AML-193 (cell line): ENCODE measurements at places on chromosomes 16 and 17.

GRCh38 chr17:73840829-73841228 is 196.6 kb upstream of the SDK2 start:
- no peak for DNase-seq

- DNase-seq, result no peak
Measured at GRCh38 chr17:2695961-2696760, 15.4 kb downstream of the CLUH start.

DNA sequence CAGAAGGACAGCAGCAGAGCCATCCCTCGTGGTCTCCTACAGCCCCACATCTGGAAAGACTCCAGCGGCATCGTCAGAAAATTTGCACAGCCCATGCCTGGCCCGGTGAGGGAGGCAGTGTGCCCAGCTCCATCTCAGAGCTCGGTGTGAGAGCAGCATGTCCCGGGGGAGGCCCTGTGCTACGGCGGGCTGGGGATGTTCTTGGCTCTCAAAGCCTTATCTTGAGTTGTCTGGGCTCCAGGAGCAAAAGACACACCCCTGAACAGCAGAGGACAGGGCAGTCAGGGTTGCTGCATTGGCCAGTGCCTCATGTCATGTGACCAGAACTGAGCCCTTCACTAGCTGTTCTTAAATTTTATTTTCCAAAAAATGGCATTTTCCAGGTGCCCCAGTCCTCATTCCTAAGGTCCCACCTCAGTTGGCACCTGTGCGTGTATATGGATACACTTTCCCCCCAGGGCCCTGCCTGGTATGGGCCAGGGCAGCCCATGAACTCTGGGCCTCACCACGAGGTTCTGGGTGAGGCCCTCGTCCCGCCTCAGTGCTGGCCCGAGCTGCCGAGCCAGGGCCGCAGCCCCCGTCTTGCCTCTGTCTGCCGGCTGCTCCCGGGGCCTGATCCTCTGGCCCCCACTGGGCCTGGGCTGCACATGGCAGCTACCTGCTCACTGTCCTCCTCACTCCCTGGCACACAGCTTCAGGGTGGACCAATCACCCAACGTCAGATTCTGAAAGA is 3.0 kb downstream of the NUDT16L1 start:
- DNase-seq, result no peak

DNA sequence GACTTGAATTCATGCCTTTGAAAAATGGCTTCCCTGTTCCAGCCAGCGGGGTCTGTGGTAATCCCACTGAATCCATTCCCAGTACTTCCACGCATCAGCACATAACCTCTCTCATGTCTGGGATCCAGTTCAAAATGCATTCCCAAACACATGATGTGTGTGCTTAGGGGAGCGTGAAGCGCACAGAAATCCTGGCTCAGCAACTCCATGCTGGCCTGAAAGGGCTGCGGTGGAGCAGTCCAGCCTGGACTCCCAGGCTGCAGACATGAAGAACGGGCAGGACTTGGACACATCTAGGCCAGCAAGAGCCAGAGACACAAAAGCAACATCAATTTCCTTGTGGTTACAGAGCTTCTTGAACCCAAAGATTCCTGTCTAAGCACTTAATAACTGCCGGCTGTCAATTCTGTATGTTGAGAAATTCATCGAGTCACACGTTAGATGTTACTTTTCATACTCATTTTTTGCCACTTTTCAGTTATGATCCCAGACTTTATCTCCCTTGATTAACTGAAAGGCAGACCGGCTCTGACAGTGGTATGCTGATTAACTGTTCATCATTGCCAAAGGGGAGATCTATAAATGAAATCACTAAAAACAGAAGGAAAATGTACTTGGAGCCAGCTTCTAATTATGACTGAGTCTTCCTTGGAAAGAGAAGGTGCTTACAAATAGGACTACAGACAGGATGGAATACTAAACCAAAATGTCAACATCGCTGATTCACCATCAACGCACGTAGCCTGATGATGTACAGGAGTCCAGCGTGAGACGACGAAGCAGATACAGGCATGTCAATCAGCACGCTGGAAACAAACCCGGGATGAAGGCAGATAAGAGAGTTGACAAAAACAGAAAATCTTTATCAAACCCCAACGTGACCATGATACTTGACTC is 23.0 kb downstream of the NSMCE1 start:
- DNase-seq, result no peak

DNA sequence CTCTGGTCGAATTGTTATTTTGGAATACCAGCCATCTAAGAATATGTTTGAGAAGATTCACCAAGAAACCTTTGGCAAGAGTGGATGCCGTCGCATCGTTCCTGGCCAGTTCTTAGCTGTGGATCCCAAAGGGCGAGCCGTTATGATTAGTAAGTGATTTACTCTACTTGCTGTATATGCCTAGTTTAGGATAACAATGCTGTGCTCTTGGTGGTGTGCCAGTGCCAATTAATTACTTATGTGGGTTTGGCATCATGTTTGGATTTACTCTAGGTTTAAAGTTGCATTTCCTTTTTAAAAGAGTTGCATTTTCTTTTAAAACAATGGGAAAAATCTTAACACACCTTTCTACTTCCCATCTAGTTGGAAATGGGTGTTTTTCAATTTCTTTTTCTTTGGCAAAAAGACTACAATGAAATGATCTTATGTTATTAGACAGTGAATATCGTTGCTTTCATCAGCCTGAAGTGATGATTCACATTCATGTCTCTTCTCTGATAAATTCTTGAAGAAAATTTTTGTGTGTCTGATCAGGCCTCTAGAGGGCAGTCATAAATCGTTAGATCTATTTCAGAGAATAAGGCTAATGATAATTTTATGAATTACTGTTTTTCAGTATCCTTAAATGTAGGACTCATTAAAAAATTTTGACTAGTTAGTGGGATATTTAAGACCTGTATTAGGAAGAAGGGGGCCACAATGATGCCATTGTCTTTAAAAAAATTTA is 5.6 kb downstream of the SF3B3 start:
- DNase-seq, result peak; percentile 59

- no peak for DNase-seq
Measured at GRCh38 chr16:89476811-89477261, 13.5 kb downstream of the ANKRD11 start.

GRCh38 chr16:54385141-54385540 is 98.6 kb upstream of the IRX3 start:
- DNase-seq, result no peak

DNA sequence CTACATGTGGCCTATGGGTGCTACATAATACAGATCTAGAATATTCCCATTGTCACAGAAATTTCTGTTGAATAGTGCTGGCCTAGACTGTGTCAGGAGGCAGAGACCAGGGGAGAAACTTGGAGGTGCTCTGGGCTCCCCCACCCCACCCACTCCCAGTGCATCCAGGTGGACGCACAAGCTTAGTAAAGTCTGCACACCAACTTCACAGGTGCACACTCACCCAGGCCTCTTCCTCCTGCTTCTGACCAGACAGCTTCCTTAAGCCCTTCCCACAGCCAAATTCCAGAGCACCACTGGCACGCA is 7.6 kb upstream of the CNP start:
- no peak for DNase-seq

- no peak for DNase-seq
Measured at GRCh38 chr16:71479420-71479819, 9.7 kb downstream of the ZNF19 start.

DNA sequence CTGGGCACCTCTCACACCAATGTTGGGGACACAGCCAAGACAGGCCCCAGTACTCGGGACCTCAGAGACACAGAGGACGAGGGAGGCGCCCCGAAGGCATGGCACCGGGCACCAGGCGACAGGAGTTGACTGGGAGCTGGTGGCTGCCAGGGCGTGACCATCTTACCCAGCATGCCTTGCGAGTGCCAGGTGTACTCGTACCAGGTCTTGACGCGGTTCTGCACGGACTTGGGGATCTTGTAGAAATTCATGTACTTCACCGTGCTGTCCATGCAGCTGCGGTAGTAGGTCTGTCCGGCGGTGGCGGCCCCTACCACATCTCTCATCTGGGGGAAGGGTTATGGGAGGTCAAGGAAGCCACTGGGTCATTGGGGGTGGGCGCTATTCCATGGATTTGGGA is 67.3 kb downstream of the CNGB1 start:
- DNase-seq, result no peak

GRCh38 chr17:15012351-15012980 is 252.7 kb downstream of the PMP22 start:
- no peak for DNase-seq

DNA sequence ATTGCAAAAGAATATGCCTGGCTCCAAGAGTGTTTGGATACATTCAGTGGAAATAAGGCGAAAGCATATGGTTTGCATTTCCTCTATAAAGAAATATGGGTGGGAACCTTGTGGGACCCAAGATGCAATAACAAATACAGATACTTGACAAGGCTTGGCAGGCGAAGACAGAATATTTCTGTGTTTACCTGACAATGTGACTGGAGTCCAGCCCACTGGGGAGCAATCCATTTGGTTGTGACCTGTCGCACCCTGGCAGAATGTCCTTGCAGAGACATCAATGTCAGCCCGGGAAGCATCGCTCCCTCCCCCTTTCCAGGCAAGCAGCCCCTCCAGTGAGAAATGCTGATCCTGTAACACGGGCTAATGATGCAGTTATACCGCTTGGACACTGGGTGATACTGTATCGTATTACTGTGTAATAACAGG is 296.6 kb downstream of the MAF start:
- no peak for DNase-seq

DNA sequence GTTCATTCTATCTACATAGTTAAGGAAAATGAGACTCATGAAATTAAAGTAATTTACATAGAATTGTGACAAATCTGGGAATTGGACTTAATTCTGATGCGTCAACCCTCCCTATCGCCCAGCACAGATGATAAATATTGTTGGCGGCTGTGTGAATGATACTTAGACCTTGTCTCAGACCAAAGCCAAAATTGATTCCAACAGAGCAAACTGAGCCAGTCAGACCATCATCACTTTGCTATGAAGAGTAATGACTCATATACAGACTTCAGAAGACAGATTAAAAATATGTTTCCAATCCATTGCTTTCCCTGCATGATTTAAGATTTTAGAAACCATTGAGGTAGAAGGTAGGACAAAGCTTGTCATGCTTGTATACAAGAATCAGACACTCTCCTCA is 1156.7 kb upstream of the CDH8 start:
- DNase-seq, result no peak

GRCh38 chr17:51818777-51819176 is 339.7 kb downstream of the CA10 start:
- no peak for DNase-seq

DNA sequence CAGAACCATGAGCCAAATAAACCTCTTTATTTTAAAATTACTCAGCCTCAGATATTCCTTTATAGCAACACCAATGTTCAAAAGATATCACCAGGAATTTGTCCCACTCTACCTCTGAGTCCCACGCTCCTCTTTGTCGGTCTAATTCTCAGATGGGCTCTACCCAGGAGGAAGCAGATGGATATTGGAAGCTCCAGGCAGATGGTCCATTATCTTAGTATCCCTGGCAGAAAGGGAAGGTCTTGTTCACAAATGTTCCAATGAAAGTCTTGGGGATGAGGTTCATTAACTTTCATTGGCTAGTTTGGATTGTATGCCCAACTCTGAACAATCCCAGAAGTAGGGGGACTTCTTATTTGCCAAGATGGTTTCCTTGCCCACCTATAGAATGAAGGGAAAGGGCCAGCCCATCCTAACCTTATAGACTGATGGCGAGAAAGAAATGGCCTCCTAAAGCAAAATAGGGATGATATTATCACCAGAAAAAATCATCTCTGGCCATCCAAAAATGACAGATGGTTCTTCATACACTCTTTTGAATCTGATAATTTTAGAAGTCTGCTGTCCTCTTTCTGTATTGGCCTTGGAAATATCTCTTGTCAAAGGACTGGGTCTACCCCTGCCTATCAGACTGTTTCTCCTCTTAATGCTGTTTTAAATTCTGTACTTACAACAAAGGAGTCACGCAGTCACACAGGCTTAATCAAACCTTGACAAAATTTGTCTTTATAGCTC is 21.3 kb upstream of the ELAC2 start:
- DNase-seq, result no peak

- no peak for DNase-seq
Measured at GRCh38 chr17:33561569-33562334, 268.7 kb upstream of the ASIC2 start.

- no peak for DNase-seq
Measured at GRCh38 chr16:21084631-21085225, 65.9 kb downstream of the DNAH3 start.

GRCh38 chr16:80611171-80611929 is 70.6 kb downstream of the DYNLRB2 start:
- no peak for DNase-seq

- DNase-seq, result no peak
Measured at GRCh38 chr16:6267682-6268081, 1065.0 kb upstream of the RBFOX1 start.

- no peak for DNase-seq
Measured at GRCh38 chr16:21989751-21990150, 11.2 kb downstream of the PDZD9 start.

DNA sequence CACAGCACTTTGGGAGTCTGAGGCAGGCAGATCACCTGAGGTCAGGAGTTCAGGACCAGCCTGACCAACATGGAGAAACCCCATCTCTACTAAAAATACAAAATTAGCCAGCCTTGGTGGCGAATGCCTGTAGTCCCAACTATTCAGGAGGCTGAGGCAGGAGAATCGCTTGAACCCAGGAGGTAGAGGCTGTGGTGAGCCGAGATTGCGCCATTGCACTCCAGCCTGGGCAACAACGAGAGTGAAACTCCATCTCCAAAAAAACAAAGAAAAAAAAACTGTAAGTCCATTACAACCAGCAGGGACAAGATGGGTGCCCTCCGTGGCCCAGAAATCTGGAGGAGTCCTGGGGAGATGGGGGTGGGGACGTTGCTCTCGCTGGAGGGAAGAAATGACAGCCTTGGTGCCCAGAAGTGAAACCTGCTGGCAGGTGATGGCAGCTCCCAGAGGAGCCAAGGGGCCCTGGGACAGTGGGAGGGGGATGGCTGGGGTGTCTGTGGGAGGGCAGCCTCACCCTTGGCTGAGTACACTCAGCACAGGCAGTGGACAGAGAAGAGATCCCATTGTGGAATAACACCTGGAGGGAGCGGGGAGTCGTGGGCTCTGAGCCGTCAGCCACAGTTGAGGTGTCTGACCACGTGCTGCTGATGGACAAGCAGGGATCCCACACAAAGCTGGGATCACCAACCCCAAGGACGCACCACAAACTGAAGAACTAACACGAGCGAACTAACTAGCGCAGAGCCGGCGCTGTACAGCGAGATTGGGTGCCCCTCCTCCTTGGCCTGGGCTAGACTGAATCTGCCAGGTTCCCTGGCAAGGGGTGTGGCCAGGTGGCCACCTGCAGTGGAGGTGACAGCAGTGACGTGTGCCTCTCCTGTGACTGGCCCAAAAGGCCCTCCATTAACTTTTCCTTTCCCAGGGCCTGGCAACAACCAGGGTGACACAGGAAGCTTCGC is 46.9 kb upstream of the BAHCC1 start:
- no peak for DNase-seq
